Aortic smooth muscle cell (primary cell): ENCODE measurements at places on chromosomes 1 and 21. TPM values are rescaled to one million over a fixed set of nuclear protein-coding genes. Genes with fewer than 3 reads are reported as not detected.

The PLEKHG5 gene
- 18.2 and 28.7 TPM in 2 replicates for total RNA-seq

The ZBTB8A gene
- total RNA-seq: 6.2 and 7.3 TPM in 2 replicates

The E2F2 gene
- total RNA-seq: 0.93 and 2.1 TPM in 2 replicates

The SPRR4 gene
- total RNA-seq: not detected in 2 replicates

The NUDT4B gene
- total RNA-seq: 20.1 and 26.1 TPM in 2 replicates

The CNIH3 gene
- 3.4 and 4.9 TPM in 2 replicates for total RNA-seq

The CNTN2 gene
- not detected in 2 replicates for total RNA-seq

The ANKRD13C gene
- 33.7 and 33.8 TPM in 2 replicates for total RNA-seq

The TESK2 gene
- total RNA-seq: 1.6 and 2.9 TPM in 2 replicates

The FAM177B gene
- total RNA-seq: not detected in 2 replicates

The PLCH2 gene
- total RNA-seq: 3.2 and 5.9 TPM in 2 replicates

The CD2 gene
- not detected in 2 replicates for total RNA-seq

The RCSD1 gene
- total RNA-seq: 0.19 and 0.26 TPM in 2 replicates

The FGR gene
- not detected in 2 replicates for total RNA-seq

The NR0B2 gene
- not detected in 2 replicates for total RNA-seq

The SMIM1 gene
- total RNA-seq: 0.53 TPM in 1 of 2 replicates, not detected in the other

The SLC30A2 gene
- total RNA-seq: not detected in 2 replicates

The PROX1 gene
- total RNA-seq: 0.12 and 0.13 TPM in 2 replicates

The TNFRSF18 gene
- total RNA-seq: not detected in 2 replicates

The RRP15 gene
- total RNA-seq: 5.4 TPM in 2 replicates

The KCNA3 gene
- not detected in 2 replicates for total RNA-seq

The S100A7 gene
- not detected in 2 replicates for total RNA-seq

The LCE2C gene
- not detected in 2 replicates for total RNA-seq

The CAPN8 gene
- not detected in 2 replicates for total RNA-seq

The AGMAT gene
- total RNA-seq: 0.68 and 1.1 TPM in 2 replicates

The A3GALT2 gene
- not detected in 2 replicates for total RNA-seq

The SEC16B gene
- total RNA-seq: 4.1 and 4.4 TPM in 2 replicates

The C1orf53 gene
- 3.9 and 6.1 TPM in 2 replicates for total RNA-seq

The MIER1 gene
- total RNA-seq: 25.1 and 31.4 TPM in 2 replicates

The CCNL2 gene
- total RNA-seq: 103 and 125 TPM in 2 replicates

The TRAF3IP3 gene
- not detected in 2 replicates for total RNA-seq

The GJA8 gene
- not detected in 2 replicates for total RNA-seq

The PANK4 gene
- 16.4 and 20.5 TPM in 2 replicates for total RNA-seq

The CELA3A gene
- total RNA-seq: not detected in 2 replicates

The LMX1A gene
- not detected in 2 replicates for total RNA-seq
